ENCODE measurements at places on chromosomes 12 and 14. TPM values are rescaled to one million over a fixed set of nuclear protein-coding genes. Genes with fewer than 3 reads are reported as not detected.

GPX2 gene
- total RNA-seq, result 0.09 TPM

ZBTB42 gene
- 3.5 TPM for total RNA-seq

KRT2 gene
- not detected for total RNA-seq

OR4K15 gene
- not detected for total RNA-seq

CAPS2 gene
- total RNA-seq, result 2.5 TPM

EMP1 gene
- 119 TPM for total RNA-seq

DIO3 gene
- not detected for total RNA-seq

OR10A7 gene
- total RNA-seq, result not detected

RNU6-8 gene
- not detected for total RNA-seq

MED6 gene
- total RNA-seq, result 21.3 TPM

CDC42BPB gene
- 139 TPM for total RNA-seq

ATP2A2 gene
- 99.8 TPM for total RNA-seq

OR4K5 gene
- total RNA-seq, result not detected

CPSF2 gene
- 36.0 TPM for total RNA-seq

DLST gene
- total RNA-seq, result 50.0 TPM

PLD4 gene
- total RNA-seq, result under 0.01 TPM

LGR5 gene
- total RNA-seq, result not detected

PMCH gene
- total RNA-seq, result 0.09 TPM

MARS1 gene
- 187 TPM for total RNA-seq

AMIGO2 gene
- 10.2 TPM for total RNA-seq

EPS8 gene
- total RNA-seq, result 15.7 TPM

KLRD1 gene
- 0.09 TPM for total RNA-seq

CARMIL3 gene
- total RNA-seq, result not detected

KRT6B gene
- total RNA-seq, result under 0.01 TPM

MANSC4 gene
- not detected for total RNA-seq

ANKRD33 gene
- 0.09 TPM for total RNA-seq

ITGA7 gene
- 0.09 TPM for total RNA-seq

TMEM120B gene
- 9.0 TPM for total RNA-seq

APOF gene
- total RNA-seq, result not detected

COX8C gene
- total RNA-seq, result not detected

OR4N5 gene
- total RNA-seq, result not detected

SYT1 gene
- 1.7 TPM for total RNA-seq

TEP1 gene
- 17.1 TPM for total RNA-seq

PPP1R1A gene
- not detected for total RNA-seq

PTPRO gene
- not detected for total RNA-seq

TTC6 gene
- 0.36 TPM for total RNA-seq

Data from endothelial cell of coronary artery (primary cell).